Fibroblast of the aortic adventitia (primary cell): ENCODE measurements at places on chromosomes 11 and 22.

DNA sequence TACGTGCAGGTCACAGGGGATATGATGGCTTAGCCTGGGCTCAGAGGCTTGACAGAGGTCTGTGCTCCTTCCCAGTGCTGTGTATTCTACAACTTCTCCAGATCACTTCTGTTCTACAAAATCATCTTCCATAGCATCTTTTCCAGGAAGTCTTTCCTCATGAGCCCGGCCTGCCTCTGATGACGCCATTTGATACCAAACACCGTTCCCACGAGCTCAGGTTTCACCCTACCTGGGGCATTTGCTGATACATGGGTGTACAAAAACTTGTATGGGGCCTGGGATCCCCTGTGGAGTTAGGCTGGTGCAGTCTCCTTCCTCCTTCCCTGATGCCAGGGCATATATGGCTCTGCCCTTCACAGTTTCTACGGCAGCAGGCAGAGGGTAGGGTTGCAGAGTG lies 78.7 kb downstream of the NECTIN1 start:
- no peak for DNase-seq

GRCh38 chr11:115302946-115303703 lies 201.1 kb downstream of the CADM1 start:
- DNase-seq = no peak

DNA sequence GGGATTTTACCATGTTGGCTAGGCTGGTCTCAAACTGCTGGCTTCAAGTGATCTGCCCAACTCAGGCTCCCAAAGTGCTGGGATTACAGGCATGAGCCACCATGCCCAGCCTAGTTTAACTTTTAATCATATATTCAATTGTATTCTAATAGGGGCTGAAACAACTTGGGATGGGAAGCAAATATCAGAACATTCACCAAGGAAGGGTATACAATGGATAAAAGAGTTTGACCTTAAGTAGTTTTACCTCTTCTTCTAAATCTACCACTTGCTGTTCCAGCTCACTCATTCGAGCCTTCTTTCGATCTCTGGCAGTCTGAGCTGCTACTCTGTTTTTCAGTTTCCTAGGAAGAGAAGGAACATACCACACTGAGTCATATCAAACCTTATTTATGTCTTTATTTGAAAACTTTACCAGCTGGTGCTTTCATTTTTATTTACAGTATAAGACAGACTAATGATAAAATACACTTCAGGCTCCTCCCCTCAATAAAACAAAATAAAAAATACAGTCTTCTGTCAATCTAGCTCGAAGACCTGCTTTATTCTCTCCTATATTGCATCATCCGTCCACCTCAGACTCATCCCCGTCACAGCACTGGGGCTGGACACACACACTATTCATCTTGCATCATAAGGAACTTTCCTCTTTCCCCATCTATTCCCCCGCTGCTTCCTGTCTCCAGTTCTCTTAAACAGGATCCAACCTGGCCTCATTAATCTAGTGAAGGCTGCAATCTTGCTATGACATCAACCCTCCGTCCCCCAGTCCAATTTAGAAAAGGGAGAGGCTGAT lies 1.4 kb downstream of the XBP1 start:
- peak; percentile 97 for DNase-seq

- no peak for DNase-seq
Observed at GRCh38 chr11:131568318-131568717, 197.9 kb downstream of the NTM start.

DNA sequence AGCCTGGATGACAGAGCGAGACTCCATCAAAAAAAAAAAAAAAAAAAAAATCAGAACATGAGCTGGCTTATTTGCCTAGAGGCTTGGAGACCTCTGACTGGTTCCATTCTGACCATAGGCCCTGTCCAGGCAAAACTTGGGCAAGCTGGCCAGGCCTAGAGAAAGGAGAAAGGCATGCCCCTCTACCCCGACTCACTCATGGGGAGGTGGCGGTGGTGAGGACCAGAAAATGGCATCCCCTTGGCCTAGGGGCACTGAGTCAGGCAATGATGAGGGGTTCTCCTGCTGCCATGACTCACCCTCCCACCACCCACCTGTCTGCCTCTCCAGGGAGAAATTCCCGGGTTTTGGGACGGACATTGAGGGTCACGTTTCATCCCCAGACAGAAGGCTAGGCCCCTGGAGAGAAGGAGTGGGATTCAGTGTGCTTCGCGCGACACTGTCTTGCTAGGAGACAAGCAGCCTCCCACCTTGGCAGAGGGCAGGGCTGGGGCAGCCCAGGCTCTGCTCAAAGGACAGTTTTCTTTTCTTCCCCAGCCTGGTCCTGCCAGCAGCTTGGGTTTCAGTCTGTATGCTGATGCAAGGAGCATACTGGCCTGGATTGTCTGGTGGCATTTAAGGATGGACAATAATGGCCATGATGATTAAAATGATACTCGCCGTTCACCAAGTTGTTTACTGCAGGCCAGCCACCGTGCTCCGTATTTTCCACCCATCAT lies 17.2 kb downstream of the TOB2 start:
- DNase-seq = no peak

DNA sequence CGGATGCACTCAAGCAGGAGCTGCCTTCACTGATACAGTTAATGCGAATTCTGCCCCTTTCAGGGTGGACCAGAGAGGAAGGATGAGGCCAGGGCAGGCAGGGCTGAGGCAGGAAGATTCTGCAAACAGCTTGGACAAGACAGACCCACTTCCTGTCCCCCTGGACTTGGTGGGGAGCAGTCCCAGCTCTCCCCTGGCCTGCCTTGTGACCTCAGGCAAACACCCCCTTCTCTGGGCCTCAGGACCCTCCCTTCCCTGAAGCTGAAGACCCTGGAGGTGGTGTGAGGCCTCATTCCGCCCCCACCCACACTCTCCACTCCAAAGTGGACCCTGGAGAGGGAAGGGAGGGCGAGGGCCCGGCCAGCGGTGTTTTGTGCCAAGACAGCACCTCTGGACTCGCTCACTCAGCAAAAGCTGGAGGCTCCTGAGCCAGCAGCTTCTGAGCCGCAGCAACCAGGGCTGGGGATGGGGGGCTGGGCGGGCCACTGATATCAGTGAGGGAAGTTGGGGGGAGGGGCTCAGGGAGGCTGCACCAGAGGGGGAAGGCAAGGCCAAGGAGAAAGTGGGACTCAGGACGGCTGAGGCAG lies 8.5 kb downstream of the RAB3IL1 start:
- no peak for DNase-seq

DNA sequence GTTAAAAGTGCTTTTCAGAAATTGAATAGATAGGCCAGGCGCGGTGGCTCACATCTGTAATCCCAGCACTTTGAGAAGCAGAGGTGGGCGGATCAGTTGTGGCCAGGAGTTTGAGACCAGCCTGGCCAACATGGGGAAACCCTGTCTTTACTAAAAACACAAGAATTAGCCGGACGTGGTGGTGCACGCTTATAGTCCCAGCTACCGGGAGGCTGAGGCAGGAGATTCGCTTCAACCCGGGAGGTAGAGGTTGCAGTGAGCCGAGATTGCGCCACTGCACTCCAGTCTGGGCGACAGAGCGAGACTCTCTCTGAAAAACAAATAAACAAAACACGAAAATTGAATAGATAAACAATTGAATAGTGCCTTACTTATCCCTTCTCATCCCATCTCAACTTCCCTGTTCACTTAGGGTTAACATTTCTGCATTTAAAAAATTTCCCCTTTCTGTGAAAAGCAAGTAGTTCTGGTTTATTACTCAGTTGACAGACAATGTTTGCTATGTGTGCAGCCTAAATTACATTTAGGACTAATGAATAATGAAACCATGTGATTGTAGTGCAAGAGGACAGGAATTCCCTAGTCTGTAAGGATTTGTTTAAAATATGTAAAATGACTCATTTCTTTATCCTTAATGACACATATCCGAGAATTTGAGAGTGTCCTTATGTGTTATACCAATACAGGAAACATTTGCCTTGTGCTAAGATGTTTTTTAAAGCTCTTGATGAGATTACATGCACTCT lies 6.0 kb downstream of the RNF169 start:
- DNase-seq = peak; percentile 85

DNA sequence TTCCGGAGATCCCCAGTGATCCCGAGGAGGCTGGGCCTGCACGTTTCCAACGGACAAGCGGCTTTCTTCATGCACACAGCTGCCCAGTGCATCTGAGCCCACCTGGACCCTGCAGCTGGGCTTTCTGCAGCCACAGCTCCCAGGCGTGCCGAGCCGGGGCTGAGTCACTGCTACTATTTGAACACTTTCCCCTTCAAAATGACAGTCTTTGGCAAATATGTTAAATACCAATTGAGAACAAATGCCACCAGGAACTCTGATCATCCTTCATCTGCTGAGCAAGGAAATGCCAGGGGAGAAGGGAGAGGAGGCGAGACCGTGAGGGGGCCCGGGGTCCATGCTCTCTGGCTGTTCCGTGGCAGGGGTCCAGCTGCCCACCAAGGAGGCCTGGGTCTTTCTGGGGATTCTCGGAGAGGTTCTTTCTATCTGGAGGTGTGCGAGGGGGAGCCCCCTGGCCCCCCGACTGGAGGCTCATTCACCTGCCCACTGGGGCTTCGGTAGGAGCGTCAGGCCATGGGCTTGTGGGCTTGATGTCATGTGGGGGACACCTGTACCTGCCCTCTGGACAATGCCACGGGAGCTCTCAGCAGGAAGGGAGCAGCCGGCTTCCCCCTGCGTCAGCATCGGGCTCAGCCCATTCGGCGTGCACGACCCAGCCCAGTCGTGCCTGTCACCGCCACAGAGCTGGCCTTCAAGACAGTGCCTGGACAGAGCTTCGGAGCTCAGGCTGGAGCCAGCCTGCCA lies 159.6 kb downstream of the CTTN start:
- DNase-seq = no peak

DNA sequence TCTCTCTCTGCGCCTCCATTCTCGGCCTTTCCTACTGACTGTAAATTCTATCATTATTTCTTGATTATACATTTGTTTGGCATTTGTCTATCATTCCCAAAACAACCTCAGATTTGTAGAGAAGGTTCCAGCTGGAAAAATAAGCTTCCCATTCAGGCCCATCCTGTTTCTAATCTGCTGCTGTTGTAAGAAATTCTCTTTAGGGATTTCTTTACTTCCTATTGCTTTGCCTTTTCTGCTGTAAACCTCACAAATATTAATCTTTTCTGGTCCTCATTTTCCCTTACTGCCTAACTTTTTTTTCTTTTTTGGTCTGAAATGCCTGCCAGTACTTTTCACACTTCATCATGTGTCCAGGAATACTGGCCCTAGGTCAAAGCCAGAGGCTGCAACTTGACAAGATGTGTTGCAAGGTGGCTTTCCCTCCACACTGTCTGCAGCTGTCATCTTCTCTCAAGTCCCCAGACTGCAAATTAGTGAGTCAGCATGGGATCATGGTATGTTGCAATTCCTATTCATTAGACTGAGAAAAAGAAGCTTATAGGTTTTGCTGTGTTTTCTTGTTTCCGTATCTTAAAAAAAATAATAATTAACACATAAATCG lies 858.7 kb upstream of the CHORDC1 start:
- DNase-seq = peak; percentile 25

DNA sequence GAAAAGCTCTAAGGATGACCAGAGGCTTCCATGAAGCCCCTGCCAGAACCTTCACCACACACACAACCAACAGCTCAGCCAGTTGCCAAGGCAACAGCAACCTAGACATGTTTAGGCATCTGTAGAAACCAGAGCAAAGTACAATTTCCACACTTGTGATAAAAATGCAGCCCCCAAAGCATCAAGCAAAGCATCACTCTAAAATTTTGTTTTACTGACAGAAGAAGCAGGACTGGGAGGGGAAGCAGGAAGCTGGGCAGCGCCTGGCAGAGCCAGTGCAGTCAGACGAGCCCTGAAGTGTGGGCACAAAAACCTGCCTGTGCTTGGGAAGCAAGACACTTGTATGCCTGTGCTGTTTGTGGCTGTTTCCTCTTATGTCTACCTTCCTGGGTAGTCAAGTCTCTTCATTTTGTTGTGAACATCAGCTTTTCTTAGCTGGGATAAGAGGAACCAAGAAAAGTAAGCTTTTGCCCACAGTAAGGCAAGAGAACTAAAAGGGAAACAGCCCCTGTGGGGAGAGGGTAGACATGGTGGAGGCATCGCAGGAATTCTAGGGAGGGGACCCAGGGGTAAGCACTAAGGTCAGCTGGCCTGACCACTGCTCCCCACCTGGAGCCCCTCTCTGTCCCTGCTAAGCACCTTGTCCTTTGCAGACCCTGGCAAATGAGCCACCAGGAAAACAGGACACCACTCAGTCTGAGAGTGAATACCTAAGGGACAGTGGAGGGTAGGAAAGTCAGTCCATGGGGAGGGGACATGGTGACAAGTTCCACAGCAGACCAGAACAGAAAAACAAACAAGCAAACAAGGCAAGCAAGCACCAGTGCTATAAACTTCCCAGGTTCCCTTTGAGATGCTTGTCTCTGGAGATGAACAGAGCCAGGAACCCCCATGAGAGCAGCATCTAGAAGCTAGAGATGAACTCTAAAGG lies 13.4 kb downstream of the PACSIN2 start:
- DNase-seq = peak; percentile 60

DNA sequence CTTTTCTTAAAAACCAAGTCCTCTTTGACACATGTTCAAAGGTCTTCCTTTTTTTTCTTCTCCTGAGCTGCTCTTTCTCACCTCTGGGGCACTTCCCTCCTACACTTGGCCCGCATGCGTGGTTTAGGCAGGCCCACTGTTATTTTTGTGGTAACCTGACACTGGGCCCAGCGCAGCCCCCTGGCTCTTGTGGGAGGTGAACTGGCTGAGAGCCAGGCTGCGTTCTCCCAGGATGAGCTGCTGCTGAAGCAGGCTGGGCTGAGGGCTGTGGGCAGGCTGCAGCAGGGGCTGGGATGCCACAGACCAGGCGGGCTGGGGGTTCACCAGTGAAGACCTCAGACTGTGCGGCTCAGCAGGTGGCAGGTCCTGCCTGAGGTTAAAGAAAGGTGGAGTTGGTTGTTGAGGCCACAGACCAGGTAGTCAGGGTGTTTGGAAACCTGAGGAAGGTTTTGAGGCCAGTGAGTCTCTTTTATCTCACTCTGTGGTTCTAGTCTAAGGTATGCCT lies 72.4 kb downstream of the TEAD1 start:
- DNase-seq = peak; percentile 78

DNA sequence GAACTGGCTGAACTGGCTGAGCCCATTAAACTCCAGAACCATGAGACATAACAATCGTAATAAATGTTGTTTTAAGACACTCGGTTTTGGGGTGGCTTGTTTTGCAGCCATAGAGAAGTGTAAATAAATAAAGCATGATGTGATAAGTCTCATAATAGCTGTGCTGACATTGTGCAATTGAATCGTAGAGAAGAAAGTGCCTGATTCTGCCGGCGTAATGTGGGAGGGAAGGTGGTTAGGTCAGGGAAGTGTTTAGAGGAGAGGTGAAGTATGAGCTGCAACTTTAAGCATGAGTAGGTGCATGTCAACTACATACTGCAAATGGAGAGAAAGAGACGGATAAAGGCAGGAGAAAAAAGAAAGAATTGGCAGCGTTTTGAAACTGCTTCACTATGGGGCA lies 217.1 kb downstream of the BLID start:
- DNase-seq = no peak

DNA sequence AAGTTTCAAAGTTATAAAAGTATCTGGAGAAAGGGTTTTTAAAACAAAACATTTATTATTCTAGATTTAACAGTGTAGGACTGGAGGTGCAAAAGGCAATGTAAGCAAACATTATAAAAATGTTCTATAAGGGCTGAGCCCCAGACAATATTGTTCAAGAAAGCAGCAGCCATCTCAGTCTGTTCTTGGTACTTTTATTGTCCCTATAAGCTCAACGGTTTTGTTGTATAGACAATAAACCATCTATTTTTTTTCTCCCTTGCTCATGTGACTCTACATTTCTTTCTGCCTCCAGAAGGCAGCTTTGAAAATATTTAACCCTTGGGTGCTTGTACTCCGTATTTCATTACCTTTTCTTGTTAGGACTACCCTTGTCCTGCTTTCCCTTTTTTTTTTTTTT lies 25.2 kb upstream of the NXPE2 start:
- DNase-seq = no peak

- DNase-seq = peak; percentile 86
Observed at GRCh38 chr11:108121274-108122155, at the start of gene ACAT1. Gene ACAT1, plus strand, starts transcription at chr11:108121567. Its CDS starts 40 bp downstream, at chr11:108121607.
